ENCODE measurements at places on chromosomes 3 and 15.

GRCh38 chr15:75523011-75523410 is 56.1 kb downstream of the PTPN9 start:
- no peak for DNase-seq

DNA sequence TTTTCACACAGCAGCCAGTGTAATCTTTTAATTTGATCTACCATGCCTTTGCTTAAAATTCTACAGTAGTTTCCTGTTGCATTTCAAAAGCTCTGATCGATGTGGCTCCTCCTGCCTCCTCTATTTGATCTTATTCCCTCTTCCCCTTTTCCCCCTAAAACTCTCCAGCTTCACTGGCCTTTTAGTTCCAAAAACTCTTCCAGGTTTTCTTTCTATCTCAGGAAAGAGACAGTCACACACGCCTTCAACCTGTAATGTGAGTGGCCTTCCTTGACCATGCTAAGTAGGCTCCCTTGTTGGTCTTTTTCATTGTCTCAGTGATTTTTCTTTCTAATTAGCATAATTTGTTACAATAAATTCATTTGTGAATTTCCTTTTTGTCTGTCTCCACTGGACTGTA is 985 bp downstream of the TEX9 start:
- DNase-seq: no peak

GRCh38 chr3:64278625-64279024 is 53.4 kb upstream of the PRICKLE2 start:
- DNase-seq: no peak

- DNase-seq: no peak
These were observed 23.3 kb downstream of the FBN1 start for GRCh38 chr15:48622237-48622636.

DNA sequence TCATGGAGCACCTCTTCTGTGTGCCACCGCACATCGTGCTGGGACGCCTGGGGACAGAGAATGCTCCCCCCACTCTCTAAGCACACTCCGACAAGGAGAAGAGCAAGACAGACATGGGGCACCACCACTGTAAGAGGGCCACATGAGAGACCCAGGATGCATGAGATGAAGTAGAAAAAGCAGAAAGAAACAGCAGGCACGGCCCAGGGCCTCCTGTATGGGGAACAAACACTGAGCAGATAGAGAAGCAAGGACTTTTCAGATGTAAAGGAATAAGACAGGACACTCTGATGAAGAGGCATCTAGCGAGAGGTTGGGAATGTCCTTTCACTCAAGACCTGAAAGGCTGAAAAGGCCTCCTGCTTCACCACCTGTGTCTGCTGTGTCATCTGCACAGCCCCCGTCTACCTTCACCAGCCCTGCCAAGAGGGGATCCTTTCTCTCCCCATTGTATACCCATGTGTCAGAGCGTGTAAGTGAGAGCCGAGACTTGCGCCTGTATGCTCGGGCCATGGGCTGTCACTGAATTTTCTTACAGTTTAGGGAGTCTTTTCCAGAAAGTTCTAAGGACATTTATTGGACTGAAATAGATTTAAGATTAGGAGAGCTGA is 125.6 kb downstream of the LRRK1 start:
- no peak for DNase-seq

- DNase-seq: no peak
These were observed 67.4 kb downstream of the CORO2B start for GRCh38 chr15:68646156-68646555.

- DNase-seq: no peak
These were observed 28.8 kb upstream of the ST3GAL6 start for GRCh38 chr3:98734306-98734705.

GRCh38 chr3:36548712-36549111 is 168.4 kb downstream of the STAC start:
- no peak for DNase-seq

DNA sequence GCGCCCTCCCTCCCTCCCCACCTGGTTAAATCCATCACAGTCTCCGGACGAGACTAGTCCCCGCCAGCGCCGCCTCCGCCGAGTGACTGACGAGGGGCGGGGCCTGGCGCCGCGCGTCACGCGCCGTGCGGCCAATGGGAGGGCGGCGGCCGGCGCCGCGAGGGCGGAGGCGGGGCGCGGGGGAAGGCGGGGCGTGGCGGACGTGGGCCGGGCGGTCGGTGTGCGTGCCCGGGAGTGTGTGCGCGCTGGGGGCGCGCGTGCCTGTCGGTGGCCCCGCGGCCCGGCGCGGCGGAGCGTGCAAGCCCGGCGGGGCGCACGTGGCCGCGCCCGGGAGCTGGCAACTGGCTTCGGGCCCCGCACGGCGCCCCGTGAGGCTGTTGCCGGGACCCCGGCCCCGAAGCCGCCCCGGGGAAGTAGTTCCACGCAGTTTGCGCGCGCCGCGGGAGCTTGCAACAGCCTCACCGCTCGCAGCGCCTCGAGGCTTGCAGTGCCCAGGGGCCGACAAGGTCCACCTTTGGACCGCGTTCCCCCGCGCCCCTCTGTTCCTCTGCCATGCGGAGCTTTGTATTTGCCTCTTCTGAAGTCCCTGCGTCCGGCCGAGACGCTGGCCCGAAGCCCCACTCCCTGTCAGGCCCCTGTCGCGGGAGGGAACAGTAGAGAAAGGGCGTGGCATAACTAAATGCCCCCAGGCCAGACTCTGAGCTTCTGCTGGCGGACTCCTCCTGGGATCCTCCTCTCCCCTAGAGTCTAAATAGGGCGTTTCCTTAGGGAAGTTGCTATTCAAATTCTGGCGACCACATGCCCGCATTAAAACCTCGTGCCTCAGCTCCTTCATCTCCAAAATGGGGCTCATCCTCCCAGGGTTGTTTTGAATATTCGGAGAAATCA is 400.9 kb downstream of the SHQ1 start:
- DNase-seq: peak; percentile 45

DNA sequence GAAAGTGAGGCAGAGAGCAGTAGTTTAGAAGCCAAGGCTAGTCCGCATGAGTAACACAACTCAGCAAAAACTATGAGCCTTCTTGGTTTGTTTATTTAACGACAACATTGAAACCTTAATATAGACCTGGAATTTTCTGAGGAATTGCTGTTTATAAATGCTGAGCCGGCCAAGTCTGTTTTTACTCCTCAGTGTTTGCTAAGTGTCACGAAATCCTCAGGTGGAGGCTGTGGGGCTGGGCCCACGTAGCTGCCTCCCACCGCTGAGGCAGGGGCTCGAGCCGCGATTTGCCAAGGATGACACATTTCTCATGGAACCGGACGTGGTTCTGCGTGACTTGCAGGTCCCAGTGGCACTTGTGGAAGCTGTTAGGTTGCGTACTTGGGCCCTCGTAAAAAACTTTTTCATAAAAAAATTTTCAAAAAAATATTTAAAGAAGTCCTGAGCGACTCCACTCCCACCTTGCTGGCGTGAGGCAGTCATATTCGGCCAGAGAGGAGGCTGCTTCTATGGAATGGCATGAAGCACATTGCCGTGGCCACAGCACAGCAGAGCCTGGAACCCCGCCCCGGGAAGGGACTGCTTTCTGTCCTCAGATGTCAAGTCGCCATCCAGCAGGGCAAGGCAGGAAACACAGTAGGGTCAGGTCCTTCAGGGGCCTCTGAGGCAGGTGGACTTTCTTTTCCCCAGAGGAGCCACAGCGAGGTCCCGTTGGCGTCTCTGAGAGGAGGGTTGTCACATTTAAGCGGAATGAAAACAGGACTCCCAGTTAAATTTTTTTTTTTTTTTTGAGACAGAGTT is 64.8 kb upstream of the PCSK6 start:
- no peak for DNase-seq

DNA sequence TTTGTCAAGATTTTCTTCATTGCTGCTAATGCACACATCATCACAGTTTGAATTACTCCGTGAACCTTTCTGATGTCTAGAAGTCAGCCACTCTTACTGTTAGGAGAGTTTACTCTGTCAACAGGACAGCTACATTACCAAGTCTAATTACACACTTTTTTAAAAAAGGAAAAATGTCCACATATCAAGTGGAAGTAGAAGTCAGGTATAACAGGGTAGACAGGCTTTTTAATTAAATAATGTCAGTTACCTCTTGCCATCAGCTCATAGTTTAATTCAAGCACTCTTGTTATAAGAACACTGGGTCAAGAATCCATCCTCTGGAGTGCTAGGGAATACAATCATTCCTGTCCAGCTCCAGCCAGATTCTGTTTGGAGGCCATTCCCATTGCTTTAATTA is 232.8 kb downstream of the TAFA4 start:
- DNase-seq: no peak

GRCh38 chr3:54520060-54520459 is 397.7 kb downstream of the CACNA2D3 start:
- DNase-seq: no peak

GRCh38 chr3:186099178-186099577 is 9.7 kb downstream of the ETV5 start:
- no peak for DNase-seq

DNA sequence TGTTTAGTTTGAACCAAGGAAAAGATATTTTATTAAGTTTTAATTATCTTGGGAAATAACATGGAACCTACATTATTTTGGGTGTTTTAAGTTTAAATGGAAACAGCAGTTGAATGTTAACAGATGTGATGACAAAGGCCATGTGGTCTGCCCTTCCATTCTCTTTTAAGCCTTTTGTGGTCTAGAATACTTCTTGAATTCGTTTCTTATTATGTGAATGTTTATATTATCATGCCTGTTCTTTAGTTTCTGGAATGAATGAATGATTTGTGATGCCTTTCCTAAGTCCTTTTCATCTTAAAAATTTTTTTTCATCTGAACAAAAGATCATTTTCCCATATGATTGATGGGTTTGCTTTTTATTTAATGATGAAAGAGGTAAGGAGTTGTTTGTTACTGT is 44.6 kb downstream of the SNRK start:
- no peak for DNase-seq

- DNase-seq: no peak
These were observed 17.9 kb downstream of the PXK start for GRCh38 chr3:58350627-58351013.

- no peak for DNase-seq
These were observed 2.1 kb downstream of the UBA5 start for GRCh38 chr3:132662212-132662611.

DNA sequence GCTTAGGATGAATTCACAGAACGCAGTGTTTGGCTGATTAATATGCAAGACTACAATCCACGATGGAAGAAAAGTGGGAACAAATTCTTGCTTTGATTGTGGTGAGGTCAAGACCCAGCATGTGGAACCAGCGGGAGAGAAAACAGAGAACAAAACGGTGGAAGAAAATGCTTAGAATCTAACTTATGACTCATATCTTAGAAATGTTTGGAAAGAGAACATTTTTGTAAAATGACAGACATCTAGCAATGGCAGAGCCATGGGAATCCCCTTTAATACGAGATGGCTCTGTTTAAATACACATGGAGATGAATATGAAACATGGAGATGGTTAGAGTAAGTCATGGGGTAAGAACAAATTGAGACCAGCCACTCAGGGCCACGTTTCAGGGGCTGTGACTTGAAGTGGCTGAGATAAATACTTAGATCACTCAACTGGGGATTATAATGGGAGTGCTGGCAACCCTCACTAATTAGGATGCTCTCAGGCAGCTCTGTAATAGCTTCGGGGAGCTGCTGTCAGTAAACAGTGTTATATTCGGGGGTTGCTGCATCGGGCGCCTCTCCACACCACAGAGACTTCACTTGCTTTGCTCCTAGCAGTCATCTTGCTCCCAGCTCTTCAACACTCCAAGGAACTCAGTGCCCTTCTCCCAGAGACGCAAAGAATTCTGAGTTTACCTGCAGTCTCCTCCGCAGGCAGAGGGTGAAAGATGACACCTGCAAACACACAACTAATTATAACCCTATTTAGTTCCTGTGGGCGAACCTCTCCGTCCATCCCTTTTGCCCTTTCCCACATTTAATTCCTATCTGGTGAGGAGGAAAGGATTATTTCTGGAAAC is 68.0 kb upstream of the ONECUT1 start:
- no peak for DNase-seq

GRCh38 chr3:15050405-15051092 is 14.6 kb downstream of the MRPS25 start:
- DNase-seq: no peak

GRCh38 chr3:21117370-21117769 is 633.6 kb downstream of the ZNF385D start:
- DNase-seq: no peak

- DNase-seq: no peak
These were observed 710 bp downstream of the ABHD10 start for GRCh38 chr3:111979434-111980038.

DNA sequence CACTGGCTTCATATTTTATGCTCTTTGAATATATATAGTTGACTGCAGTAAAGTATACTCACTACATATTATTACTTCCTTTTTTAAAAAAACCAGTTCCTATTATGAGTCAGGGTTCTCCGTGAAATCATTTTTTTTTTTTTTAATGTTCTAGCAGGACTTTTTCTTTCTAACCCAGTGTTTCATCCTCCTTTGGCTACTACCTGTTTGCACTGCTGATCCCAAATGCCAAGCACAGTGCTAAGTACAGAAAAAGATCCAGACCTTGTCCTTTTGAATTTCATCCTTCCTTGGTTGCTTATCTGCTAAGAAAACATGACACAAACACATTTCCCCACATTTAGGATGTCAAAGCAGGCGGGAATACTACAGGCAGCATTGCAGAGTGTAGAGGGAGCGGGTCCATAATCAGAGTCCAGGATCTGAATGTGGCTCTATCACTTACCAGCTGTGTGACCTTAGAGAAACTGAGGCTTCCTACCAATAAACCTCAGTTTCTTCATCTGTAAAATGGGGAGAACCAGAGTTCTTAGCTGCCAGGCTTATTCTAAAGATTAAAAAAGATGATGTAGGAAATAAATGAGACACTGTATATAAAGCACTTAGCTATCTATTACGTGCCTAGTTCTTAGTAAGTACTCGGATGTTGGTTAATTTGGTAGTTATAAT is 37.2 kb upstream of the ANPEP start:
- no peak for DNase-seq

All from AG09309 (cell line).